Activated CD8-positive, alpha-beta T cell treated with anti-CD3 and anti-CD28 coated beads, Interleukin-2, amount 10 ng/mL, durations not matched to agents 7 days and 5 days (primary cell): ENCODE measurements at places on chromosomes 1 and 21. TPM values are rescaled to one million over a fixed set of nuclear protein-coding genes. Genes with fewer than 3 reads are reported as not detected.

The LMX1A gene
- not detected for total RNA-seq

The TMEM52 gene
- total RNA-seq, result not detected

The SYTL1 gene
- 83.1 TPM for total RNA-seq

The RIIAD1 gene
- not detected for total RNA-seq

The DMBX1 gene
- total RNA-seq, result not detected

The FLG2 gene
- not detected for total RNA-seq

The ITLN2 gene
- not detected for total RNA-seq

The C1QTNF12 gene
- total RNA-seq, result 1.8 TPM

The NFASC gene
- total RNA-seq, result 0.32 TPM

The CLDN8 gene
- not detected for total RNA-seq

The CD101 gene
- 34.4 TPM for total RNA-seq

The CLEC20A gene
- not detected for total RNA-seq

The TDRD5 gene
- total RNA-seq, result not detected

The RBM11 gene
- 0.34 TPM for total RNA-seq

The KCNN3 gene
- not detected for total RNA-seq

The OR2L5 gene
- not detected for total RNA-seq

The PSEN2 gene
- 3.0 TPM for total RNA-seq

The APOBEC4 gene
- total RNA-seq, result not detected

The MAP10 gene
- total RNA-seq, result 3.1 TPM
